ENCODE measurements at places on chromosomes 6 and 20.

DNA sequence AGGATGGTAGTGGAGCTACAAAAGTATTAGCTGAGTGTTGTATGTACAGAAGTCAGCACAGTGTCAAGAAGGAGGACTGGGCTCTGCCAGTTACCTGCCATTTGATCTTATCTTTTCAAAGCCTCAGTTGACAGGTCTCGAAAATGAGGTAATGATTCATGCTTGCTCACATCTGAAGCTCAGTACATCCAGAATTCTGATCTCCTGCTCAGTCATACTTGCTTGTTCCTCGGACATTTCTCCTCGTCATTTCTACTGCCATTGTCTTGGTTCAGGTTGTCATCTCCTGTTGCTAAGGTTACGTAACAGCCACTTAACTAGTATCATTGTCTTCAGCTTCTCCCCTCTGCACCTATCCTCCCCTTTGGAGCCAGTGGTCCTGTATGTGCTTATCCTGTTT is 89.5 kb downstream of the SLX4IP start:
- DNase-seq: no peak

DNA sequence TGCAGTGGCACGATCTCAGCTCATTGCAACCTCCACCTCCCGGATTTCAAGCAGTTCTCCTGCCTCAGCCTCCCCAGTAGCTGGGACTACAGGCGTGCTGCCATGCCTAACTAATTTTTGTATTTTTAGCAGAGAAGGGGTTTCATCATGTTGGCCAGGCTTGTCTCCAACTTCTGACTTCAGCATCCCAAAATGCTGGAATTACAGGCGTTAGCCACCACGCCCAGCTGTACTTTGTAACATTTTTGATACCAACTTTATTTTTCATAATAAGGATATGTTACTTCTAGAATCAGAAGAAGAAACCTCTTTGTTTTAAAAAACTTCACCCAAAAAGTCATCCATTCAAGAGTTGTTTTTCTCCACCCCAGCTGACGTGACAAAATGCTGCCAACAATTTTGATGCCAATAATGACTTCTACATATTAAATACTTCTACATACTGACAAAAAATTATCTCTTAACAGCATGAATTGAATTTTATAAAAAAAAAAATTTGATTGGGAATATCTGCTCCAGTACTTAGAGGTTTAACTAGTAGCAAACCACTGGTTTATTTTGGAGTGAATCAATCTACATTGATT is 22.5 kb upstream of the PRIM2 start:
- DNase-seq: no peak

GRCh38 chr6:16837217-16837972 is 76.1 kb upstream of the ATXN1 start:
- no peak for DNase-seq

DNA sequence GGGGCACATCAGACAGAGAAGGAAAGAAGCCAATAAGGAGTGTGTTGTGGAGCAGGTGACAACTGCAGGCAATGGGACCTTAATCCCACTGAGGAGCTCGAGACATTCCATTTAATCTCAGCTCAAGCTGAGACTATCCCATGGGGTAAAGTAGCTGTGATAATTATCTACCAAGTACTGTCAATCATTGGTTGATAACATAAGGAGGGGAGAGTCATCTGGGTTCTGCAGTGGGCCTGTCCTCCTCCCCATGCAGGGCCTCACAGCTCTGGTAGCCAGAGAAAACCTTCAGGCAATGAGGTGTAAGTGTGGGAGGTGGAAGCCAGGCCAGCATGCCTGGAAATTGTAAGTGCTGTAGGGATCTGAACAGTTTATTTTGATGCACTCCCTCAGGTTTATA is 375.0 kb upstream of the ARID1B start:
- DNase-seq: no peak

DNA sequence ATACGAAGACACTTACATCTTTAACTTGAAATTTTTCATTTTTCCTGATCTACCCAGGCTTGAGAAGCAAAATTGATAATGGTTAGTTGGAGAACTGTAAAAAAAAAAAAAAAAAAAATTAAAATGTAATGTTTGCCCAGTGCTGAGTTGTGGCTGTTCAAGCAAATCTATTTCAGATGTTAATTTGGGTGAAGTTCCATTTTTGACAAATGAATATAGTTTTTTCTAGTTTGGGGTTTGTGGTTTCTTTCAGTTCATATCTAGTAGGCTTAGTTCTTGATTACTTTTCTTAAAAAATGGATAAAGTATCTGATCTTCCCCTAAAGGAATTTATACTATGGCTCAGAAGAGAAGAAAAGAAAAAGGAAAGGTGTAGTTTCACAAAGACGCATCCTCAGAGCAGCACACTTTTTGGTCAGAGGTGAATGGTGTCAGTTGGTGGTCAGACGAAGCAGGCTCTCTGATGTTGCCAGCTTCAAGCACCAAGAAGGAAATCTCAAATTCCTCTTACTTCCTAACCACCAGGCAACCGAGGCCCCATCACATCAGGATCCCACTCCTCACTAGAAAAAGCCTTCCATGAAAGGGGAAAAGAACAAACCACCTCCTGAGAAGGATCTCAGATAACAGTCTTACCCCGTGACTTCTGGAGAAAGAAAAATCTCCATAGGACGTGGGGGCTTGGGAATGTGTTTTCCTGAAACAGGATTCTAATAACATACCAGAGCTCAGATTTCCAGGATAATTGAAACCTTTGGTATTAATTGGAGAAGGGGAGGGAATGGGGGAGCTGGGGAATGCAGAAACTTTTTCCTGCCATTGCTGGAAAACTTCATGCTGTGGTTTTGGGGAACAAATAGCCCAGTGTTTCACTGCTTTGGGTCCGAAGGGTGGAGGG is 396.2 kb downstream of the CD83 start:
- DNase-seq: no peak

Data from erythroblast (primary cell).